ENCODE measurements at places on chromosomes 7 and 10.

- H3K36me3 ChIP-seq, result peaks cover 5% of the 10 kb centered on the region
- peak overlapping the region; percentile 84 for H3K4me3 ChIP-seq
- no peak overlapping the region for H3K27ac ChIP-seq
- peaks cover 5% of the 10 kb centered on the region for H3K4me1 ChIP-seq
- no peak for DNase-seq
Measured at GRCh38 chr7:128861957-128862570, 592 bp upstream of the ATP6V1F start.

- H3K4me3 ChIP-seq, result no peak overlapping the region
- no peaks in the 10 kb centered on the region for H3K27me3 ChIP-seq
Measured at GRCh38 chr10:17737027-17737965, 14.7 kb upstream of the TMEM236 start.

- peak; percentile 100 for DNase-seq
- no peaks in the 10 kb centered on the region for H3K36me3 ChIP-seq
- H3K27me3 ChIP-seq, result no peaks in the 10 kb centered on the region
- peaks cover 50% of the 10 kb centered on the region for H3K4me1 ChIP-seq
- 0 out of 2 replicates have a peak overlapping the region, but pooled peaks have one; percentile 2 for H3K4me3 ChIP-seq
- peak overlapping the region; percentile 90 for H3K27ac ChIP-seq
Measured at GRCh38 chr10:63711867-63712716, 190.9 kb downstream of the REEP3 start.

DNA sequence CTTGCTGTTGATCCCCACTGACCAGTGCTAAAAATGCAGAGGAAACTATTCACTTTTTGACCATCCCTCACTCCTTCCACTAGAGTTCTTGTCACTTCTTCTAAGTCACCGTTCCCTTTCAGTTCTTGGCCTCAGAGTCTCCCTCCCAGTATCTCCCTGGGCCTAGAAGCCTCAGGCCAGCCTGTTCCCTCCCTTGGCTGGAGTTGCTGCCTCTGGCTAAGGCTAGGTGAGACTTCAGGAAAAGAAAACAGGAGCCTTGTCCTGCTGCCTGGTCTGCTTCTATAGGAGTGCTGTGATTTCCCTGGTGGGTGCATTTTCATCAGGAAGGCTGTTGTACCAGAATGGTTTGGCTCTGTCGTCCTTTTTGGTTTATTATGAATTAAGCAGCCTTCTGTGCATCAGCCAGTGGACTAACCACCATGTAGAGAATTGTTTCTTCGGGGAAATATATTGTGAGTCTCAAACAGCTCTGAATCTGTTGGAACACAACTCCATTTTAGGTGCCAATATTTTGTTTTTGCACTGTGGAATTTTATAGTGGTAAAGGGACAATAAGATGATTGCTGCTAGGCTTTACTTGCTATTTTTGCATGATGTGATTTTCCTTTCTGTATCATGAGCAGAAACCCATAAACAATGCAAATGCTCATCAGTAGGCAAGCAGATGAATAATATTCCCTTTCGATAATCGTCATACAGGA is 233.4 kb upstream of the FZD1 start:
- H3K4me3 ChIP-seq, result no peak overlapping the region
- no peak overlapping the region for H3K27ac ChIP-seq
- no peak for DNase-seq
- H3K36me3 ChIP-seq, result no peaks in the 10 kb centered on the region

DNA sequence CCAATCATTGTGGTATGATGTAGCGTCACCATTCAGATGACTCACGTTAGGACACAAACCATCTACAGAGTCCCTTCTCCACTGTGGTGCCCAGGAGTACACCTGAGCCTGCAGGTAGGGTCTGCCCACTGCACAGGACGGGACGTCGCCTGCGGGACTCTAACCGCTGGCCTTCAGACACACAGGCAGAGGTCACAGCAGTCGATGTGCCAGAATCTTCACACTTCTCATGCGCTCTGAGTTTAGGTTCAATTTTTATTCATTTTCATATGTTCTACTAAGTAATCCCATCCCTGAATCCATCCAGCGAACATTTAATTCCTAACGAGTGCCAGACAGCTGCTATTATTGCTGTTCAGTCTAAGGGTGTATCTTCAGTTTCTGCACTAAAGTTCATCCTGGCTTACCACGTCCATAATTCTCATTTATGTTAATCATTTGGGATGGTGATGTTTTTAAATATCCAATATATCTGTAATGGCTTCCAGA is 73.3 kb downstream of the CXCL12 start:
- no peaks in the 10 kb centered on the region for H3K36me3 ChIP-seq
- peaks cover 11% of the 10 kb centered on the region for H3K27me3 ChIP-seq
- DNase-seq, result no peak
- no peaks in the 10 kb centered on the region for H3K4me1 ChIP-seq

- H3K27ac ChIP-seq, result no peak overlapping the region
- H3K4me1 ChIP-seq, result no peaks in the 10 kb centered on the region
- no peak overlapping the region for H3K4me3 ChIP-seq
- H3K36me3 ChIP-seq, result peaks cover 49% of the 10 kb centered on the region
- H3K27me3 ChIP-seq, result no peaks in the 10 kb centered on the region
- peak; percentile 65 for DNase-seq
Measured at GRCh38 chr7:128398016-128398840, 11.6 kb downstream of the IMPDH1 start.

DNA sequence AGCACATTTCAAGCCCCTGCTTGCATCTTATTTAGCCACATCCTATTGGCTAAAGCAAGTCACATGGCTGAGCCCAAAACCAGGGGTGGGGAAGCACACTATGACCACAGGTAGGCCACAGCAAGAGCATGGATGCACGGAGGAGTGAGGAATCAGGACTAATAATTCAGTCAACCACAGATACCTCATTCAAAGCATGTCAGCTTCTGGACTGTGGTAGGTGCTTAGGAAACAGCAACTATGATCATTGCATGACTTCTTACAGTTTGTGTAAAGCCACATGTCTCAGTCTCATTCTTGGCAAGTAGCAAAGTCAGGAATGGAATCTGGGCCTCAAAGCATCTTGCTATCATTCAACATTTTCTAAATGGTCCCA is 79.0 kb upstream of the EMX2 start:
- DNase-seq, result no peak
- H3K36me3 ChIP-seq, result no peaks in the 10 kb centered on the region
- H3K4me1 ChIP-seq, result peaks cover 22% of the 10 kb centered on the region
- H3K4me3 ChIP-seq, result no peak overlapping the region
- H3K27me3 ChIP-seq, result no peaks in the 10 kb centered on the region

DNA sequence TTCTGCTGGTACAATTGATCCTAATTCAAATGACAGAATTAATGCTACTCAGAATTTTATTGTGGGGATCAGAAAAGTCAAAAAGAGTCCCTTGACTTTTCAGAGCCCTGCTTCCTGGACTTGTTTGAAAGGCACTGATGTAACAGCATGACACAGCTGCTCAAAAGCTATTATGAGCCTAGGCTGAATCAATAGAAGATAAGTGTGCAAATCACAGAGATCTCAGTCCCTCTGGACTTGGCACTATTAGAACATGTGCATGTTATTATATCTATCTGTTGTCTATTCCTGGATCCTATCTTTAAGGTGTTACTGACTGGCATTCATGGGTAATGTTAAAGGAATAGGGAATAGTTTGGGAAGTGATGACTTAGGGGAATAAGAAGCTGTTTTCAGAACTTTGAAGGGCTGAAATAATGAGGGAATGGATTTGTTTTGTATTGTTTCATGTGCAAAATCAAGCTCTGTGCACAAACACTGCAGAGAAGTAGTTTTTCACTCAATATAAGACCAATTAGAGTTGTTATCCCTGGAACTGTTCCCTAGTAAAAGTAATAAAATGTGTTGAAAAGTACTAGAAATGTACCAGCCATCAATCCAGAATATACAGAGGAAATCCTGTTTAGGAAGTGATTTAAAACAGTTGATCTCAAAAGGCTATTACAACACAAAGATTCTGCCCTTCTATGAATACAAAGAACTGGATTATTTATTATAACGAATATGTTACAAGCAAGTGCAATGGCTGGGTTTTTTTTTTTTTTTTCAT is 814.9 kb upstream of the C7orf33 start:
- H3K4me1 ChIP-seq, result no peaks in the 10 kb centered on the region
- no peaks in the 10 kb centered on the region for H3K36me3 ChIP-seq
- no peak overlapping the region for H3K27ac ChIP-seq
- no peak overlapping the region for H3K4me3 ChIP-seq

GRCh38 chr7:110205899-110206298 is 885.0 kb upstream of the LRRN3 start:
- H3K27ac ChIP-seq, result no peak overlapping the region
- no peaks in the 10 kb centered on the region for H3K27me3 ChIP-seq
- no peak overlapping the region for H3K4me3 ChIP-seq
- DNase-seq, result peak; percentile 12

DNA sequence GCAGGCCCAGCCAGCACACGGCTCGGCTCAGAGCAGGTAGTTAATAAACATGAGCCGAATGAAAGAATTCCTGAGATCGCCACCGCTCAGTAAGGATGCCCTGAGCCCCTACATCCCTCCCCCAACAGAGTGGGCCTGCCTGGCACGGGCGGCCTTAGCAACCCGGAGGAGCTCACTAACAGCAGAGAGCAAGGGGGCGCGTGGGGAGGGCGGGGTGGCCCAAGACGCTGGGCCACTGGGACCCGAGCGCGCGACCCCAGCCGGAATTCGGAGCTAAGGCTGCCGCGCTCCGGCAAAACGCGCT is 403 bp upstream of the ENO4 start:
- no peaks in the 10 kb centered on the region for H3K36me3 ChIP-seq
- peak overlapping the region; percentile 18 for H3K27ac ChIP-seq
- H3K27me3 ChIP-seq, result no peaks in the 10 kb centered on the region
- DNase-seq, result no peak
- peak overlapping the region; percentile 93 for H3K4me3 ChIP-seq

DNA sequence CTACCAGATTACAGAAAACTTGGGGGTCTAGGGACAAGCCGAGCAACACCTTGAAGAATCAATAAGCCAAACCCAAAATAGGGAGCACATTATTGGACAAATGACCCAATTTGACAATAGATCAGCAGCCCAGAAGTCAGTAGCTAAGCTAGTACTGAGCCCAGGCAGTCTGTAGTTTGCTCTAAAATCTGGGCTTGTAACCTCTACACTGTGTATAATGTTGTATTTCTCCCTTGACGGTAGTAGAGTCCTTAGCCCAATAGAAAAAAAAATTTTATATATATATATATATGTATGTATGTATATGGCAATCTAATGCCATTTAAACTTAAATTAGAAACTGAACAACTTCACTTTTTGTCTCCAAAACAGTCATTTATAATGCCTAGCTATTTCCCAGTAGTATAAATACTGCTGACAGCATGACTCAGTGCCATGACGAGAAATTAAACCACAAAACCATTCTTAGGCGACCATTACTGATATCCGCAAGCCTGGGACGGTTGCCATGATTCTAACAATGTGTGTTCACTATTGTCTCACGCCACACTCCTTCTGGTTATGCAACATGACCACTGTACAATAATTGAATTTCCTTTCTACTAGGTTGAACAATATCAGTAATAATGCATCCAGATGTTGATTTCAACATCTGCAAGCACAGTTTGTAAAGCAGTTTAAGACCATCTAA is 110.5 kb downstream of the IPMK start:
- H3K27ac ChIP-seq, result peak overlapping the region; percentile 18
- DNase-seq, result peak; percentile 99
- peaks cover 9% of the 10 kb centered on the region for H3K27me3 ChIP-seq
- peaks cover 15% of the 10 kb centered on the region for H3K4me1 ChIP-seq
- no peaks in the 10 kb centered on the region for H3K36me3 ChIP-seq

DNA sequence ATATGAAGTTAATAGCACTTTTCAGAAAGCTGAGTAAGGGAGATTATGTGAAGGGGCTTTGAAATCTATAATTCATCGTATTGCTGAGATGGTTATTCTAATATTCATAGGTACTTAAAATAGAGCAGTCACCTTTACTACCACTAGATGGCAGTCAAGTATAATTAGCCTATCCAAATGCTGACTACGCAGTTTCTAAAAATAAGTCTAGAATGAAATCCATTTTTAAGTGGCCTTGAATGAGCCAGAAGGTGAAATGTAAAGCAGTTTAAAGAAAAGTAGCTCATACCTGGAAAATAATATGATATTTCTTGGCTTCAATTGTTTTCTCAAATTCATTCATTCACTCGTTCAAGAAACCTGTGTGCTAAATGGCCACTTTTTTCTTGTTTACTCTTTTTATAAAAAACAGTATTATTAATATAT is 1277.1 kb downstream of the GATA3 start:
- H3K4me3 ChIP-seq, result no peak overlapping the region
- no peaks in the 10 kb centered on the region for H3K36me3 ChIP-seq
- no peak overlapping the region for H3K27ac ChIP-seq
- H3K4me1 ChIP-seq, result no peaks in the 10 kb centered on the region
- peak; percentile 32 for DNase-seq

DNA sequence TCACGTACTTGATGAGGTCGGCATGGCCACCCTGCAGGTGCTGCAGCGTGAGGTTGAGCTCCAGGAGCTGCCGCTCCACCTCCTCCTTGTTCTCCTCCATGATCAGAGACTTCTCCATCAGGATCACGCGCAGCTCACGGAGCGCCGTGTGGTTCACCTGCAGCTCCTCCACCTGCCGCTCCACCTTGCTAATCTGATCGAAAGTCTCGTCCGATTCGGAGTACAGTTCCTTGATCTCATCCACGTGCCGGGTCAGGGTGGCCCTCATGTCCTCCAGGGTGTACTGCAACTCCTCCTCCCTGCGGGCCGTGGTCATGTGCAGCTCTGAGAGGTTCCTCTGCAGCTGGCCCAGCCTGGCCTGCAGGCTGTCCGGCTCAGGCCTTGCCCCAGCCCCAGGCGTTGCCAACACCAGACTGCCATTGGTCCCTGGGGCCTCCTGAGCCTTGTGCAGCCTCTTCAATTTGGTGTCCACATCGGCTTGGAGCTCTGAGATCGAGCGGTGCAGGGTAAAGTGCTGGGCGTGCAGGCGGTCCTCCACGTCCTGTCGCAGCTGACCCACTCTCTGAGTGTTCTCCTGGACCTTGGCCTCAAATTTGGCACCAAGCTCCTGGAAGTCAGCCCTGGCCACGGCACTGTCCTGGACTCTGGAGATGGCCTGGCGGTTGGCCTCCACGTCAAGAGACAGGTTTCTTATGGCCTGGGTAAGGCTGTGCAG is 13.9 kb downstream of the MMRN2 start:
- DNase-seq, result no peak
- H3K27ac ChIP-seq, result no peak overlapping the region
- H3K4me3 ChIP-seq, result no peak overlapping the region

All from PC-3 (cell line).